ENCODE measurements at places on chromosomes 13 and 19.

GRCh38 chr19:14081797-14082674, 3.5 kb downstream of the C19orf67 start:
- H3K36me3 ChIP-seq: peaks cover 2% of the 10 kb centered on the region
- H3K27ac ChIP-seq: peak overlapping the region; percentile 94
- peak; percentile 39 for DNase-seq
- peaks cover 2% of the 10 kb centered on the region for H3K27me3 ChIP-seq
- peak overlapping the region; percentile 93 for H3K4me3 ChIP-seq

GRCh38 chr19:38445362-38445761, 11.9 kb downstream of the RYR1 start:
- H3K4me3 ChIP-seq: no peak overlapping the region
- DNase-seq: no peak
- no peaks in the 10 kb centered on the region for H3K4me1 ChIP-seq
- H3K27me3 ChIP-seq: peaks cover 18% of the 10 kb centered on the region
- H3K27ac ChIP-seq: no peak overlapping the region

DNA sequence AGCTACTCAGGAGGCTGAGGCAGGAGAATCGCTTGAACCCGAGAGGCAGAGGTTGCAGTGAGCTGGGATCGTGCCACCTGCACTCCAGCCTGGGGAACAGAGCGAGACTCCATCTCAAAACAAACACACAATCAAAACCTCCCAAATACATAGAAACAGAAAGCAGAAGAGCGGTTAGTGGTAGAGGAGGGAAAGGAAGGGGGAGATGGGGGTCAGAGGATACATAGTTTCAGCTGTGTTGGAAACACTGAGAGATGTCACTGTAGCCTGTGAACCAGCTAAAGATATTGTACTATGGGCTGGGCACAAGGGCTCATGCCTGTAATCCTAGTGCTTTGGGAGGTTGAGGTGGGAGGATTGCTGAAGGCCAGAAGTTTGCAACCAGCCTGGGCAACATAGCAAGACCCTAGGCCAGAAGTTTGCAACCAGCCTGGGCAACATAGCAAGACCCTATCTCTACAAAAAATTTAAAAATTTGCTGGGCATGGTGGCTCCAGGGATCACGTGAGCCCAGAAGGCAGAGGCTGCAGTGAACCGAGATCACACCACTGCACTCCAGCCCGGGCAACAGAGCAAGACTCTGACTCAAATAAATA, 49.9 kb downstream of the GNG7 start:
- H3K36me3 ChIP-seq: no peaks in the 10 kb centered on the region
- H3K4me3 ChIP-seq: no peak overlapping the region
- H3K27ac ChIP-seq: no peak overlapping the region
- DNase-seq: no peak
- H3K4me1 ChIP-seq: no peaks in the 10 kb centered on the region

DNA sequence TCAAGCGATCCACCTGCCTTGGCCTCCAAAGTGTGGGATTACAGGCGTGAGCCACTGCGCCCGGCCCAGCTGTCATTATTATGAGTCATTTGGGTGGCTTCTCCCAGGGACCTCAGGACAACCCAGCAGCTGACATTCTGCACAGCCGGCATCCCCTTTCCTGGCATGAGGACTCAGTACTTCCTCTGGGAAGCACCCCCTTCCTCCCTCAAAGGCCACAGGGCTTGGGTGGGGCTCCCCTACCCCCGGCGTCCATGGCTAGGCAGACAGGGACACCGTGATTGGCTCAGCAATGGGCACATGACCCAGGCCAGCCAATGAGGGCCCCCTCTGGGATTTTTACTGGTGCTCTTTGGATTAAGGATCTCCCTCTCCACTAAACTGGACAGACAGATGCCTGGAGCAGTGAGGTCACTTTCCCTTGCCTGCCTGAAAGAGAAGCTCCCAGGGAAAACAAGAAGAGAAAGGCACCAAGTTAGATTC, 6.0 kb downstream of the KANK2 start:
- no peak overlapping the region for H3K4me3 ChIP-seq
- H3K36me3 ChIP-seq: no peaks in the 10 kb centered on the region
- peaks cover 11% of the 10 kb centered on the region for H3K27me3 ChIP-seq
- no peak overlapping the region for H3K27ac ChIP-seq

All from activated naive CD8-positive, alpha-beta T cell treated with anti-CD3 and anti-CD28 coated beads, Interleukin-2, amount 50 U/mL, for 24 hours (primary cell).